ENCODE measurements at places on chromosomes 1 and 21. TPM values are rescaled to one million over a fixed set of nuclear protein-coding genes. Genes with fewer than 3 reads are reported as not detected.

Gene NUDT4B
- total RNA-seq = 16.9 TPM

Gene F13B
- not detected for total RNA-seq

Gene KIF21B
- 0.56 TPM for total RNA-seq

Gene AMY1A
- not detected for total RNA-seq

Gene KAZN
- 17.0 TPM for total RNA-seq

Gene PRAMEF1
- not detected for total RNA-seq

Gene CD1D
- 2.0 TPM for total RNA-seq

Gene FTCD
- total RNA-seq = not detected

Gene HS2ST1
- 8.8 TPM for total RNA-seq

Gene LCE3D
- not detected for total RNA-seq

Gene OXCT2
- 1.1 TPM for total RNA-seq

Gene PRR9
- not detected for total RNA-seq

Gene NAV1
- 17.7 TPM for total RNA-seq

Gene LCE1C
- not detected for total RNA-seq

Gene LCE1F
- total RNA-seq = not detected

Gene CDC7
- total RNA-seq = 9.0 TPM

Gene MAP3K6
- total RNA-seq = 45.2 TPM

Gene CSF1
- 4.9 TPM for total RNA-seq

Gene LCE2C
- not detected for total RNA-seq

Gene TEDDM1
- not detected for total RNA-seq

Gene SIM2
- total RNA-seq = 0.56 TPM

Gene FOXD2
- 0.14 TPM for total RNA-seq

Gene HMGCL
- total RNA-seq = 32.7 TPM

Gene FCAMR
- total RNA-seq = not detected

Gene AKR7A3
- 0.19 TPM for total RNA-seq

Gene ATG4C
- 5.0 TPM for total RNA-seq

Gene TGFB2
- 1.2 TPM for total RNA-seq

Gene LAMC2
- 835 TPM for total RNA-seq

Gene ANKRD34A
- total RNA-seq = 0.28 TPM

Gene TEX35
- not detected for total RNA-seq

Gene CHIT1
- not detected for total RNA-seq

Gene CELA2A
- total RNA-seq = not detected

Gene EBNA1BP2
- 145 TPM for total RNA-seq

Gene B3GALT2
- not detected for total RNA-seq

Gene TSTD1
- 112 TPM for total RNA-seq

Gene ADGRL4
- total RNA-seq = 0.21 TPM
